ENCODE measurements at places on chromosomes 12 and 14. TPM values are rescaled to one million over a fixed set of nuclear protein-coding genes. Genes with fewer than 3 reads are reported as not detected.

AHSA1 gene
- 307 TPM for polyA plus RNA-seq

DNA sequence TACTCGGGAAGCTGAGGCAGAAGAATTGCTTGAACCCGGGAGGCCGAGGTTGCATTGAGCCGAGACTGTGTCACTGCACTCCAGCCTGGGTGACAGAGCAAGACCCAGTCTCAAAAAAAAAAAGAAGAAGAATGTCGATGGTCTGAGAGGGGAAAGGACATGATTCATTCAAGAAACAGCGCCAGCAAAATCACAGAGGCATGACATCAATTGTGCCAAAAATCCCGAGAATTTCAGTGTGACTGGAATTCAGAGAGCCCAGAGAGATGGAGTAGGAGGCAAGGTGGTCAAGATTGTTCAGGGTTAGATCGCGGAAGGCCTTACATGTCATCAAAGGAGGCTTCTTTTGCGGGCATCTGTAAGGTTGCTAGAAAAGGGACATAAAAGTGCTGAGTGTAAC lies 483.3 kb downstream of the VRK1 start:
- DNase-seq: no peak

GRCh38 chr12:67067453-67068203 lies 201.5 kb upstream of the CAND1 start:
- DNase-seq: no peak

RNASE2 gene
- not detected for polyA plus RNA-seq

VRTN gene
- not detected for polyA plus RNA-seq

GRCh38 chr12:46318037-46318436 lies 49.2 kb upstream of the SLC38A1 start:
- no peak for DNase-seq

DNA sequence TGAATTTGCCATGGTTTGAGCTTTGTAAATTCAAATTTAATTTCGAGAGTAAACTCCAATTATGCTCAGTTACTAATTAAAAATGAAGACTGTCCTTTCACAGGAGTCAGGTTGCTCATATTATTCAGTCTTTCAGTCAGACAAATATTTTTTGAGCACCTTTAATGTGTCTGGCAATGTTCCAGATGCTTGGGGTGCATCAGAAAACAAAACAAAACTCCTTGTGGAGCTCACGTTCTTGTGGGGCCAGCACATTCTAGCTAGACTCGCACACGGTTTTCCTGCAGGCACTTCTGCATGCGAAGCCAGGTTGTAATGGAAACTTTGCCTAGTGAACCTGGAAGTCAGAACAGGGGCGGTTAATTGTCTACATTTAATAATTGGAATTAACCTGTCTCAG lies 64.0 kb upstream of the ATF1 start:
- DNase-seq: no peak

GRCh38 chr14:70902184-70902583 lies 5.1 kb upstream of the PCNX1 start:
- no peak for DNase-seq

DNA sequence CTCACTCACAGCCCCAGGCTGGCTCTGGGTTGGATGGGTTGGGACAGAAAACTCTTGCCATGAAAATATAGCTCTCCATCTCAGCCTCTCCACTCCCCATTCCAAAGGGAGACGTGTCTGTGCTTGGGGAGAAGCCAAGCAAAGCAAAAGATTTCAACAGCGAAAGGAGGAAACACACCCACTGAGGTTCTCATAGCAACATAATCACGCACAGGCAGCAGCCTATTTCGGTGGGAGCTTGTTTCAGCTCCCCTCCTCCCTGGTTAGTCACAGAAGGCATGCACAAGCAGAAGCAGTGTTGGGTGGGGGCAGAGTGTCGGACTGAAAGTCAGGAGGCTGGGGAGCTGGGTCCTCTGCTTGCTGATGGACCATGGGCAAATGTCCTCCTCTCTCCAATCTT lies 1.9 kb upstream of the PRMT8 start:
- DNase-seq: no peak
